ENCODE measurements at places on chromosomes 2 and 18.

DNA sequence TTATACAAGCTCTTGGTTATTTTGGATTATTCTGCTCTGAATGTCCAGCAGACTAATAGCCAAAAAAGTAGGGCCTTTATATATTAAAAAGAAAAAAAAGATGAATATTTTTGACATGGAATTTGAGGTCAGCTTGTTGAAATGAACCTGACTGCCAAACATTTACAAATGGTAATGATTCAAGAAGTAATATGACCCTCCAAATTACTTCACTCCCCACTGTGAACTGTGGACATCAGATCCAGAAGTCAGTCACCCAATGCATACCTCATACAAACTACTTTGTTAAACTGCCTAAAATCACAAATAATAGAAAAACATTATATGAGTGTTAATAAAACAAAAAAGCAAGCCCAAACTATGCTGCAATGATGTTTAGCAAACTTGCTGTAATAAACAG lies 10.0 kb downstream of the EPG5 start:
- DNase-seq, result no peak

GRCh38 chr2:85410584-85411404 lies 628 bp upstream of the CAPG start:
- DNase-seq, result no peak

GRCh38 chr2:105553538-105554196 lies 154.8 kb upstream of the FHL2 start:
- no peak for DNase-seq

GRCh38 chr2:101771227-101771902 lies 73.9 kb downstream of the MAP4K4 start:
- DNase-seq, result no peak

- no peak for DNase-seq
Observed at GRCh38 chr2:226725126-226725860, 74.3 kb downstream of the IRS1 start.

GRCh38 chr2:154470376-154470775 lies 228.1 kb upstream of the KCNJ3 start:
- no peak for DNase-seq

- DNase-seq, result no peak
Observed at GRCh38 chr18:74797577-74798151, 200.0 kb downstream of the ZNF407 start.

DNA sequence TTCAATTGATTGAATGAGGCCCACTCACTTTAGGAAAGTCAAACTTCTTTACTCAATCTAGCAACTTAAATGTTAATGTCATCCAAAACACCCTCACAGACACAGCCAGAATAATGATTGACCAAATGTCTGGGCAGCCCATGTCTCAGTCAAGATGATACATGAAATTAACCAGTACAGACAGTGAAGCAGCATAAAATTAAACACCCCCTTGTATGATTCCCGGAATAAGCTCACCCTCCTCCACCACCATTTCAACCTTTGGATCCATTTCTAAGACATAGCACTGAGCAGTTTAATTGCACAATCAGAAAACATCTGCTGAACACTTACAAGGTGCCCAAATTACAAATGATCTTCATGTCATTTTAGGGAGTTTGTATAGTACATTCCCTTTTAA lies 570.7 kb upstream of the ID2 start:
- DNase-seq, result no peak

DNA sequence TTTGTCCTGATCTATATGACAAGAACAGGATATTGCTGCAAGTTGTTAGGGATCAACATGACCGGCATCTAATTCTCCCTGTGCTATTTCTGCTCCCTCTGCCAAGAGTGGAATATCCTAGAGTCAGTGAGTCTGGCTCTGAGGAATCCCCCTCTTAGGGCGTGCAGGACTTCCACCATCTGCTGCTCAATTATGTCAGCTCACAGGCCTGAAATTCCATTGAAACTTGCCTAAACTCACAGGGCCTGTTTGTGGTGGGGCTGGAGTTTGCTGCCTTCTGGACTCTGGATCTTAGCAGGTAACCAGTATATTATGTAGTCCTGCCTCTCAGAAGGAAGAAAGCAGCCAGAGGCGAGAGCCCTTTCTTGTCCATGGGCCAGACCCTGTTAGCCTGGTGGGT lies 323.0 kb downstream of the TSN start:
- no peak for DNase-seq

DNA sequence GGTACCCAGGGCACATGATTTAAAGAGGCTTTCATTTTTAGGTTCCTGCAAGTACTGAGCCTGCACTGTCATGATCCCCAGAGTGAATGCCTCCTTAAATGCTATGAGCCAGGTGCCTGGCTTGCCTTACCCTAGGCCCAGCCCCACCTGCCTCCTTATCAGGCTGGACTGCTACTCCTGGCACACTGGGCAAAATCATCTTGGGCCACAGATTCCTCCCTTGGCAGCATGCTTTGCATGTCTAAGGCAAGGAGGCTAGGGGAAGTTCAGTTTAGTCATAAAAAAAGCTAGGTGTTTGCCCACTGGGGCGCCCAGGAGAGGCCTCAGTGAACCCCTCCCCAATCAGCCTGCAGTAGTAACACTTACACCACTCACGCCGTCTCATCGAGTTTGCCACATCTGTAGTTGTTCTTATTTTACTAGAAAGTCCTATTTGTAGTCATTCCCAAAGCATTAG lies 45.1 kb downstream of the LBH start:
- no peak for DNase-seq

DNA sequence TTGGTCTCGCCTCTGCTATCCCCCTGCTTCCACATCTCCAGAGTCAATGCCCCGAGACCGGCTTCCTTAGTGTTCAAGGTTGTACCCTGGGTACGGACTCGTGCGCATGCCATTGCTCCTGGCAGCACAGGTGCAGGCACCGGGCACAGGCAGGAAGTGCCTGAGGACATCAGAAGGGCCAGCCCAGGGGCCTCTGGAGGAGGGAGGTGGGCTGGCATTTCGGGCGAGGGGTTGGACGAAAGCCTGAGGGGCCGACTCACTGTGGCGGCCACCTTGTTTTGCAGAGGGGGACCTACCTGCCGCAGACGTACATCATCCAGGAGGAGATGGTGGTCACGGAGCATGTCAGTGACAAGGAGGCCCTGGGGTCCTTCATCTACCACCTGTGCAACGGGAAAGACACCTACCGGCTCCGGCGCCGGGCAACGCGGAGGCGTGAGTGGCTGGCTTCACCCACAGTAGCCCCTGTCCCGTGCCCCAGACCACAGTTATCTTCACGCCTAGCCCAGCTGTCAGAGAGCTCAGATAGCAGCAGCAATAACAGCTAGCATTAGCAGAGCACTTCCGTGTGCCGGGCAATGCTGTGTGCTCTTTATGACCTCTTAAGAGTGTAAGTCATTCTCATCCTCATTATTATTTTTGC lies 12.5 kb downstream of the ITM2C start:
- DNase-seq, result no peak

DNA sequence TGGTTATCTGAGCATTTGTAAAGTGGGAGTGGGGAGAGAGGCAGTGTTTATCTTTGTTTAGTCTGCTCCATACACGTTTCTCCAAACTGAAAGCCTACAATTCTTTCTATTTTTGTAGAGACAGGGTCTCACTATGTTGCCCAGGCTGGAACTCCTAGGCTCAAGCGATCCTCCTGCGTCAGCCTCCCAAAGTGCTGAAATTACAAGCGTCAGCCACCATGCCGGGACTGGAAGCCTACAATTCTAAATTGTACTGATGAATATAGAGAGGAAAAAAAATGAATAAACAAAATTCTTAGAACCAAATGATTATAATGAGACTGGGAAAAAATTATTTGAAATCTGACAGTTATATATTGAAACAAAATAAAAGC lies 1.4 kb upstream of the ZFAND2B start:
- DNase-seq, result no peak
